ENCODE measurements at places on chromosomes 13 and 19.

DNA sequence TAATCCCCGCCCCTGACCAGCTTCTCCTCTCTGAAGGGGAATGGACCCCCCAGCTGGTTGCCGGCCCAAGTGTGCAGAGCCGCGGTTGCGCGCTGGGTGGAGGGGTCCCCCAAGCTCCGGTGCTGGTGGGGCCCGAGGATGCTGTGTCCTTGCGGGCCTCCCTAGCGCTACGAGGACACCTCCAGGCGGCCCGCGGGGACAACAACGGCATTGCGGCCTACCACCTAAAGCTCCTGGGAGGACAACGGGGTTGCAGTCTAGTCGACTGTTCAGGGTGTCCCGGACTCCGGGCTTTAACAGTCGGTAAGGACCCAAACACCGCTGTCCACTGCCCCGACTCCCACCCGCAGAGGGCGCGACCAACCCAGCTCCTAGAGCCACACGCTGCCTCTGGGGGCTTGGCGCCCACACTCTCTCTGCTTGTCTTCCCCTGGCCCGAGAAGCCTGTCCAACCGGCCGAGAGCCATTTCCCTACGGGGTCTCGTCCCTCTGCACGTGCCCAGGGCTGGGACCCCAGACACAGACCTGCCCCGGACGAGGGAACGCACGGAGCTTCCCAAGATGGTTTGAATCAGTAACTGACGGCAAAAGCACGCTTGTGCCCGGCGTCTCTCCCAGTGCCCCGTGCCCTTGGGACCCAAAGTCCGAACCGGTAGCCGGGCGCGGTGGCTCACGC, 927 bp upstream of the SDHAF1 start:
- no peak for DNase-seq

DNA sequence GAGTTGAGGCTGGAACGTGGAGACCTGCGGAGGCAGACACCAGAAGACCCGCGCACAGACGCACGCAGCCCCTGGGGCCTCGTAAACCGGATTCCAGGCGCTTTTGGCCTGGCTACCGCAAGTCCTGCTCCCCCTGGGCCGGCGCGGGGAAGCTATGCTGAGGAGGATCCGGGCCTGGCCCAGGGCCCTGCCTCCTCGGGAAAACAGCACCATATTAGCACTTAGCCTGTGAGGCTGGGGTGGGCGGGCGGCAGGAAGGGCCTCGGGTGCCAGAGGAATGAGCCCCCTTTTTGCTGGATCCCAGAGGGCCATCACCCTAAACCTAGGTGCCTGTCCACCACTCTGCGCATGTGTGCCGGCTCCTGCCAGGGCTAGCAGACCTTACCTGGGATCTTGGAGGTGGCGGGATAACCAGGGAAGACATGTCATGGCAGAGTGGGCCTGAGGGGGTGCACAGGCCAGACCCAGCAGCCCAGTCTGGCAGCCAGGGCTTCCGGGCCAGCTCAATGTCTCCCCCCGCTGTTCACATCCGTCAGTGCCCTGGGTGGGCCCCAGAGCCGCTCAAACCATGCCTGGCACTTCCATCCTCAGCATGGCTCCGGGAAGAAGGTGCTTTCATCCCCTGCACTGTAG, 7.3 kb downstream of the ELOF1 start:
- DNase-seq = no peak

DNA sequence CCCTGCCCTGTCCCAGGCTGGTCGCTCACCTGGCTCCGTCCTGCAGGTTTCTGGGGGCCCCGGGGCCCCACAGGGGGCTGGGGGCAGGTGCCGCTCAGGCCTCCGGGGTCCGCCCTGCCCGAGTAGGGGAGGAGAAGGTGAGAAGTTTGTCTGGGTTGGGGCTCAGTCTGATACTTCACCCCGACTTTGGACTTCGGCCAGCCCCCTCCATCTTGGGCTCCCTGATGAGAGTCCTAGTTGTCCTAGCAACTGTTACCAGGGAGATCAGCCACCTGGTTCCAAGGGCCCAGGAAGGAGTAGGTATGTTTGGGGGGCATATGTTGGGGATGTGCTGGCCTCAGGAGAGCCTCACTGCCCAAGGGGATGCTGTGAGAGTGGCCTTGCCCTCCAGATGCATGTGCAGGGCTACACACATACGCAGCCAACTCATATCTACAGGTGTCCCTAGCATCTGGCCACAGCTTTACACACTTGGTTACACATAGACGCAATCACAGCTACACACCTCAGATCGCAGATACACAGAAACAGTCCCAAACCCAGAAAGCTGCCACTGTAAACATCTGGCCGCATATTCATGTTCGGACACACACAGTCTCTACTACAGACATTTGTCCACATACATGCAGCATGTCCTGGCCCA, 3.4 kb downstream of the NUMBL start:
- no peak for DNase-seq

- no peak for DNase-seq
Observed at GRCh38 chr13:102704238-102705058, 9.6 kb upstream of the METTL21C start.

DNA sequence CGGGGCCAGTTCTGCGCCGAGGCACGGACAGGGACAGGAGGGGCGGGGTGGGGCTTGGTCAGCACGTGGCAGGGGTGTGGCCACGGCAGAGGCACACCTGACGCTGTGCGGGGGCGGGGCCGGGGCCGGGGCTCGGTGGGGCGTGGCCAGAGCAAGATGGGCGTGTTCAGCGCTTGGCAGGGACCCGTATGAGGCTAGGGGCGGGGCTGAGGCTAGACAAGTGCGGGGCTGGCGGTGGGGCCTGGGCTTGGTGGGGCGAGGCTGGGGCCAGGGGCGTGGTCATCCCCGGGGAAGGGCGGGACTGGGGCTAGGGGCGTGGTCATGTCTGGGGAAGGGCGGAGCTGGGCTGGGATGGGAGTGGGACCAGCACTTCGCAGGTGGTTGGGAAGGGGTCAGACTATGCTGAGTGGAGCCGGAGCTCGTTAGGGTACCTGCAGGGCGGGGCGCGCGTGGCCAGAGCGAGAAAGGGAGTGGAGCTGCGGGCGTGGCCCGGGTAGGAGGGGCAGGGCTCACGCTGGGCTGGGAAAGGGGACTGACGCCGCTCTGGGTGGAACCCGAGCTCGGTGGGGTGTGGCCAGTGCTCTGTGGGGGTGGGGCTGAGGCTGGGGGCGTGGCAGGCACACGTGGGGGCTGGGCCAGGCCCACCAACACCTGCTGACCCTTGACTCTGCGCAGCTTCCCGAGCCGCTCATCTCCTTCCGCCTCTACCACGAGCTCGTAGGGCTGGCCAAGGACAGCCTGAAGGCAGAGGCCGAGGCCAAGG, 12.8 kb downstream of the POLR2E start:
- DNase-seq = no peak

DNA sequence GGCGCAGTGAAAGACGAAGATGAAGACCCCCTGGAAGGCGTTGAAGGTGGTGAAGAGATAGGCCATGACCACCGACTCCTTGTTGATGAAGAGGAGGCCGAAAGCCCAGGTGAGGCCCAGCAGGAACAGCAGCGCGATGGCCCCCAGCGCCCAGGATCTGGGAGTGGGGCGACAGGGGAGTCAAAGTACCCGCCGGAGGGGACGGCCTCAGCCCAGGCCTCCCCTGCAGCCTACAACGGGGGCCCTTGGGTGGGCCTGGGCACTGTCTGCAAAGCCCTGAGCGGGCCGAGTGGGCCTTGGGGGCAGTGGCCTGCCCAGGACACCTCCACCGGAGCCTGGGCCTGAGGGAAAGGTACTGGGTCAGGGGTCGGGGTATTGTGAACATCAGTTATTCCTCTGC, 19.0 kb upstream of the ASF1B start:
- no peak for DNase-seq

GRCh38 chr19:49216071-49216470, 58.5 kb downstream of the TRPM4 start:
- DNase-seq = no peak

GRCh38 chr13:62357887-62358645, 942.4 kb upstream of the PCDH20 start:
- no peak for DNase-seq
